ENCODE measurements at places on chromosomes 2 and 18.

DNA sequence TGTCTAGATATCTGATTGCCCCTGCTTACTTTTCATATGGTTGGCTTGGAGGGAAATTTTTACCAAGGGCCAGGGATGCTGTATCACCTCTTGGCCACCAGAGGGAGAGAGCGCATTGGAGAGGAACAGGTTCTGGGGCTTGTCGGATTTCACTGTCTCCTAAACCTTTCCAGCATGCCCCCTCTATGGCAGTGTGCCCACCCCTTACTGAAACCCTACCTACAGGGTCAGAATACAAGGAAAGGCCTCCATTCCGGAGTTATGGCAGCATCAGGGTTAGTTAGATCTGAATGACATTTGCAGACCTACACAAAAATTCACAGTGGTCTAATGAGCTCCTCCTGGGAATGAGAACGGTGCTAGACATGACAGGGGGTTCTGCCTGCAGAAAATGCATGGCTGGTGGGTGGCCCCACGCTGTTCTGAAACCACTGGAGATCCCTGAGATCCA lies 5.8 kb downstream of the SLC14A2 start:
- DNase-seq, result no peak

GRCh38 chr2:215882689-215883088 lies 130.7 kb downstream of the MREG start:
- DNase-seq, result no peak

DNA sequence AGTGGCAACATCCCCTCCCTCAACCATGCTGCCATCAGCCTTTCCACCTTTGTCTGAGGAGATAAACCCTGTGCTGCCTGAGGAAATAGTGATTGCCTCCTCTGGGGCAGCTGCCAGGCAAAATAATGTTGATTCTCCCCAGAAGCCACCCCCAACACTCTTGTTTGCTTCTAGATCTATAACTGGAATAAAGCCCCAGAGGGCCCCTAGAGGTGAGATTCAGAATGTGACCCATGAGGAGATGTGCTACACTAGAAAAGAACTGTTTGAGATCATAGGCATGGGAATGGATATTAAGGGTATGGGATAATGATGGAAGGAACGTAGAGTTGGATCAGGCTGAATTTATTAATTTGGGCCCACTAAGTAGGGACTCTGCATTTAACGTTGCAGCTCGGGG lies 116.3 kb upstream of the RMP24 start:
- no peak for DNase-seq

GRCh38 chr2:83071352-83071751 lies 1387.7 kb downstream of the SUCLG1 start:
- DNase-seq, result no peak

DNA sequence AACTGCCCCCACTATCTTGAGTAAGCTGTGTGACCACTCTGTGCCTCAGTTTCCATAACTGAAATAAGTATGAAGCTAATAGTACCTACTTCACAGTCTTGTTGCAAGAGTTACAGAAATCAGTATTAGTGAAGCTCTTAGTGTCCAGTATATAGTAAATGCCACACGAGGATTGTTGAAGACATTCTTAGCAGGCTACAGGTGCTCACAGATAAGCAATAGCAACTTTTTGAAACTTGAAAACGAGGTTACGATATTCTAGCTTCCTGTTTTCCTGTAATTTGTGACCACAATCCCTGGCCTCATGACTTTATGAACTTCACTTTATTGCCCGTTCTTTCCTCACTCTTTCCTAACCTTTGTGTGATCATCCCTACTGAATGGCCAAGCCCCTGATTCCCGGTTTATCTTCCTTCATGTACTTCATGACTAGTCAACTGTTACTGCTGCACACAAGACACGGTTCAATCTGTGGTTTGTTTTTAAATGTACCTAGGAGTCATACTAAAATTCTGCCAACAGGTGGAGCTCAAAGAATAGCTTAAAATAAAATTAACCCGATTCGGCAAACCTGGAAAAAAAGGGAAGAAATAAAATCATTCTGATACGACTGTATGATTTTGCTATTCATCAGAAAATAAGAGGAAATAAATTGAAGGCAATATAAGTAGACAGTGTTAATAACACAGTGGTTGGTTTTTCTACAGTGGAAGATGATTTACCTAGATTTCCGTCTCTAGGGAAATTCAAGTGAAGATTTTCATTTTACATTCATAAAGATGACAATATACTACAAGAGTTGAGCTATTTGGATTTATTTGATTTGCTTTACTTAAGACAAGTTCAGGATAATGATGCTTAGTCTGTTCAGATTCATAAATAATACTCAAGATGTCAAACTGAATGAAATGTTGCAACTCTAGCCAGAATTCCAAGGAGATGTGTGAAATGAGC lies 38.1 kb upstream of the STAT1 start:
- no peak for DNase-seq

DNA sequence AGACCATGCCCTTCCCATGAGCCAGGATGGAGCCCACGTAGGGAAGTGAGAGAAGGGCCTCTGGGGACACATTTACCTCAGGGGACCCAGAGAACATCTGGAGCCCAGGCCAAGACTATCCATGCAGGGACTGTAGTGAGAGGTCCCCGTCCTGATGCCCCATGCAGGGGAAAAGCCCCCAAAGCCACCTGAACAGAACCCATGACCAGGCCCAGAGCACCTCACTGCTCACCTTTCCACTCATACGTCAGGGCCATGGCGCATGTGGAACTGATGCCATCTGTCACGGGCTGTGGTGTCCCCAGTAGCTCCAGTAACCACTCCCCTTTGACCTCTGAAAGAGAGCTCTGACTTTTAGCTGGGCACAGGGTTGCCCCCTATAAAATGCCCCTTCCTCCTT lies 106.5 kb upstream of the TEX51 start:
- no peak for DNase-seq

DNA sequence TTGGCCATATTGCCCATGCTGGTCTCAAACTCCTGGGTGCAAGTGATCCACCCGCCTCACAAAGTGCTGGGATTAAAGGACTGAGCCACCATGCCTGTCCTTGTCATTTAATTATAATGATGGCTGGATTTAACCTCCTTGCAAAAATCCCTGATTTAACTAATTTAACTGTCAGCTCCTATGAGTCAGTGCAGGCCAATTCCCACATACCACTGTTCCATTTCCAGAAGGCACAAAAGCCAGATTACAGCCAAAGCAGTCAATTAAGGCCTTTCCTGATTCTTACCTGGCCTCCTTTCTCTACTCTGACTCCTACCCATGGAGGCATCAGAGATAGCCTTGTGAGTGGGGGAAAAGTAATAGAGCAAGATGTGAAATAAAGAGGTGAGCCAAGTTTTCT lies 12.3 kb upstream of the SLC35F5 start:
- DNase-seq, result no peak

DNA sequence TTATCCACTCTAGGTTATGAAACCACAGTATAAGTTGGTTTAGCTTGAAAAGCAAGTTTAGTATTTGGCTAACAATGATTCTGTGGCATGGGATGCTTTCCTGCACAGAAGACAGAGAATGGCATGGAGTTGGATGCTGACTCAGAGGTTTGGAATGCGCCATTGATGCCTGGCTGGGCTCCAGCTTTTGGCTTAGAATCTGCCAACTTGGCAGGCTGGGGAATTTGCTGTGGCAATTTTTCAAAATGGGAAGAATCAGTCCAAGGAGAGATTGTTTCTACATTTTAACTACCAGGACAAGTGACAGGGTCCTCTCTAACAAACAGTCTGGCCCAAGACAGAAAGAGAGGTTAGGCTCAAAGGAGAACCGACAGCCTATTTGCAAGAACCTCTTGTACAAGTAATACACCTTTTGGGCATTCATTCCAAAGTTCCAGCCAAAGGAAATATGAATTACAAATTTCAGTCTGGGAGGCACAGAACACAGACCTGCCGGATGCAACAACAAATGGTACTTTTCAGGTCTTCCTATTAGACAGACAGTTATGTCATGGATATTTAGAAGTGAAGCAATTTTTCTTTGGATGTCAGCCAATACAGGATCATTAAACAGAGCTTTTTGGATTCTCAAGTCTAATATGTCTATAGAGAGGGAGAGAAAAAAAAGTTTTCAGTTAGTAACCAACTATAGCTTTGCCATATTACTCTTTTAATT lies 1027.7 kb downstream of the TMEM182 start:
- no peak for DNase-seq

- DNase-seq, result no peak
Measured at GRCh38 chr2:9781252-9781651, 62.0 kb upstream of the TAF1B start.

DNA sequence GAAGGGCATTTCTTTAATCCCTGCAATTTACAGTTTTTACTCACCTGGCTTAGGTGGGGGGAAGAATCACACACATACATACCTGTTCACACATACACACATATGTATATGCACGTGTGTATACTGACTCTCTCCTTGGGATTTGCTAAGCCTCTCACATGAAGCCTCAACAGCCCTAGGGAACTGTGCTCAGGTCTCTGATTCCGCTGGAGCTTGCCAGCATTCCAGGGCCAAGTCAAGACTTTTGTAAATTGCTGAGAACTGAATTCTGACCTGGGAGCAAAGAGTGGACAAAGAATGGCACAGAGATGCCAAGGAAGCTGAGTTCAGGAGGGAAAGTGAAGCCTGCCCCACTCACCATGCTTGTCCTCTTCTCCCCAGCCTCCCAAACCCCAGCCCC lies 177.3 kb downstream of the TMEM247 start:
- no peak for DNase-seq

DNA sequence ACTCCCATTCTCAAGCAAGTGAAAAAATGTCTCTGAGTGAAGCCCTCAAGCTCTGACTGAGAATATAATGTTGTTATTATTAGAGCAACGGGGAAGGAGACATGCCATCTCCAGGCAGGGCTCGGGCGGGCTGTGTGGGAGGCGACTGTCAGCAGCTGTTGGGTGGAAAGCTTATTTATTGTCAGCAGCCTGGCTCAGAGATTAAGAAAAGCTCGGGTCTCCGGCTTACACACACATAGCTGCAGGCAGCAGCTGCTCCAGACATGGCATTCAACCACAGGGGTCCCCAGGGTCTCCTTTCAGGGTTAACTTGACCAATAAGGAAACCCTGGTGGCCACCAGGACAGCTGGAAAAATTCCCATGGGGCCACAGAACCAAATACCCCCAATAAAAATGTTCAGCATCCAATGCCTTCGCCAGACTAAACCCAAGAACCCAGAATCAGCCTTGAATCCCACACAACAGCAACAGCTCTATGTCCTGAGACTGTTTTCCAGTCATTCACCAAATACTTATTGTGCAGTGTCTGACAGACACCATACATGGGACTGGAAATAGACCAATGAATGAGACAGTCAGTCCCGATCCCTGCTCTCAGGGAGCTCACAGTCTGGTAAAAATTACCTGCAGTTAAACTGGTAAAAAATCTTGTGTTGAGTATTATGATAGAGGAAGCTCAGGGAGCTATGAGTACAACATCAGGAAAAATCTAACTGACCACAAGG lies 70.5 kb upstream of the RTN4 start:
- DNase-seq, result no peak

DNA sequence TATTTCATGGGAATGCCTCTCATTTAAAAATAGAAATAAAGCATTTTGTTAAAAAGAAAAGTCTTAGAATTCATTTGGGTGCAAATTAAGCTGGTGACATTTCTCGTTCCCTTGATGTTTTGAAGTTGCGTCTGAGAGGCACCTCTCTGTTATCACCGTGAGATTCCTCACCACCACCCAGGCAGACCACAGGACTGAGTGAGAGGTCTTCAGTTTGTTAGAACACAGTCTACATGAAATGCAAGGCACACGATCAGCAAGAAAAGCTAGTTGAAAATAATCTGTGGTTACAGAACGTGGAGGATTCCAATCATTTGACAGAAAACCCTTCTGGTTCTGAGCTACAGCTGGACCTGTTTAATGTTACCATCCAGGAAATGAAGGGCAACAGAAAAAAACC lies 116.0 kb downstream of the UXS1 start:
- no peak for DNase-seq

- no peak for DNase-seq
Measured at GRCh38 chr2:106139238-106139935, 54.7 kb downstream of the UXS1 start.

DNA sequence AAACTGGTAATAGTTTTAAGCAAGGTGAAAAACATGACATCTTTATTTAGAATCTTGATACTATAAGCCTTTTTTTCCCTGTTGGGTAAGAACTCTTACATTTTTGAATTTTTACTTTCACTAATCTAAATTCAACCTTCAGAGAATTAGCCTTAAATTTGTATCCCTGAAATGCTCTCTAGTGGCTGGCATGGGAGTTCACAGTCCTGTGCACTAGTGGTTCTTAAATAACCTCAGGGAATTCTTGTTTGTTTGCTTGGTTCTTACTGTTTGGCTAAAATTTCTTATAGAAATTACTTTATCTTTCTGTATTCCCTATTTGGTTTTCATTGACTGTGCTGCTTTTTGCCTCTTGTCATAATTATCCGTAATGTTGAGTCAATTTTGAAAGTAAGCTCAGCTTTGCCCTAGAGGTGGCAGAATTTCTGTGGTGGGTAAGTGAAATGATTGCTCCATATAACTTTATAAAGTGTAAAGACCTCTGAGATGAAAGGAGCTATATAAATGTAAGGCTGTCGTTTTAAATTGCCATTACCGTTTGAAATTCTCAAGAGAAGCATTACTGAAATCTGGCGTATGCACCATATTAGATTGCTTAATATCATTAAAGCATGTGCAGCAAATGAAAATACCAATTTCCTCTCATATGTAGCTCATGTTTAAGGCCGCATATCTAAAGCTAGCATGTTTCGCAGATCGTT lies 391.3 kb upstream of the FIGN start:
- DNase-seq, result no peak

- DNase-seq, result no peak
Measured at GRCh38 chr2:11678306-11678960, 8.4 kb upstream of the NTSR2 start.

DNA sequence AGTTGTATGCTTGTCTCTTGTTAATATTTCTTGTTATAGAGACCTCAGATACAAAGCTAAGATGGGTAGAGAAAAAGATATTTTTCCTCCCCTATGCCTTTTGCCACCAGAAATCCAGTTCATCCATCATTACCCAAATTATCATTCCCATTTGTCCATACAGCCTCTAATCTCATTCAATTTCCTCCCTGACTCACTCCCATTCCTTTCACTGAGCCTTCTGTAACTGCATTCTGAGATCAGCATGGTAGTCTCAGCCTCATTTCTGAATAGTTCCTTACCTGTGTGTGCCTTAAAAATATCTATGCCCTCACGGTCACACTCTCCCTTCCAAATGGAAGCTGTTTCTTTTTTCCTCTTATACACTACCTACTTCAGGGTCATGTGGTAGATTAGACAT lies 15.7 kb upstream of the PIK3C3 start:
- DNase-seq, result no peak

DNA sequence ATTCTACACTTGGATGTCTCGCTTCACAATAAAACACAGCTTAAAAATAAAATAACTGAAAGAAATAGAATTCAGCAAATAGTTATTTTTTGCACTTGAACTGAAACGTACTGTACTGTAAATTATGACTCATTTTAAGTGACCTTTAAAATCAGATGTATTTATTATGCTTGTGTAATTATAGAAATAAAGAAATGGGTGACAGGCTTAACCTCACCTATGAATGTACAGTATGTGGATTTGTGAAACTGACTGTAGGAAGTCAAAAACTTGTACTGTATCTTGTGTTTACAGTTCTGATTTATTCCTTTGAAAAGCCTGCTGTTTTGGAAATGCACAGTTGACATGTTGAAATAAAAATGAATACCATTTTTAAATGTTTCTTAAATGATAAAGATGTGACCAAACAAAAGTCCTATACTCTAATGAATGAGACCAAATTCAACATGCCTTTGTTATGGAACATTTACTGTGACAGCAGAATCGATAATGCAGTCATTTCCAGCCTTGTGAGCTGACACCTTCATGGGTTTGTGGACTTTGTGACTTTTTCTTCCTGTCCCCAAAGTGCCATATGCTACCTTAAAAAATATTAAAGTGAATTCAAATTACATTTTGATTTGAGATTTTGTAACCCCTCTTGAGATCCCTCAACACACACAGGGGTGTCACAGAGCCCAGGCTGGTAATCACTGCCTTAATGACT lies 32.7 kb downstream of the NEMP2 start:
- no peak for DNase-seq
